Stimulated activated CD4-positive, alpha-beta T cell treated with anti-CD3 and anti-CD28 coated beads, Interleukin-12 subunit alpha, Interleukin-12 subunit beta, amount 100 ng/mL, for 24 hours (primary cell): ENCODE measurements at places on chromosomes 11 and 22.

GRCh38 chr11:119676461-119677020, 52.5 kb downstream of the NECTIN1 start:
- no peak for DNase-seq

- no peak for DNase-seq
Measured at GRCh38 chr11:100980156-100980555, 149.5 kb downstream of the PGR start.

DNA sequence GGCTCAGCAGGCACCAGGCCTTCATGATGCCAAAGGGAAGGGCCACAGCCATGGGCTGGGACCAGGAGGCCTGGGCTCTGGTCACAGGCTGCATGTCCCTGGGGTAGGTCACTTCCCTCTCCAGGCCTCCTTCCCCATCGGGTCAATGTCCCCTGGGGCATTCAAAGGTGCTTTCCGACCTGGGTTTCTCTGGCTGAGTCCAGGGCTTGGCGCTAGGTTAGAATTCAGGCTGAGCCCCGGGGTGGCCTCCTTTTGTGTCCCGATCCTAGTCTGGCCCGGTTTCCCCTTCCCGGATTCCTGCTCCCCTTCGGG, 12.2 kb downstream of the MAFF start:
- no peak for DNase-seq

- no peak for DNase-seq
Measured at GRCh38 chr22:26308467-26308866, 120.6 kb upstream of the ASPHD2 start.

- no peak for DNase-seq
Measured at GRCh38 chr11:67584205-67584880, 731 bp downstream of the GSTP1 start.

- DNase-seq: no peak
Measured at GRCh38 chr11:128288368-128288767, 299.0 kb downstream of the ETS1 start.
